Ammon's horn (tissue), 1 donor: ENCODE measurements at places on chromosomes 5 and 9.

DNA sequence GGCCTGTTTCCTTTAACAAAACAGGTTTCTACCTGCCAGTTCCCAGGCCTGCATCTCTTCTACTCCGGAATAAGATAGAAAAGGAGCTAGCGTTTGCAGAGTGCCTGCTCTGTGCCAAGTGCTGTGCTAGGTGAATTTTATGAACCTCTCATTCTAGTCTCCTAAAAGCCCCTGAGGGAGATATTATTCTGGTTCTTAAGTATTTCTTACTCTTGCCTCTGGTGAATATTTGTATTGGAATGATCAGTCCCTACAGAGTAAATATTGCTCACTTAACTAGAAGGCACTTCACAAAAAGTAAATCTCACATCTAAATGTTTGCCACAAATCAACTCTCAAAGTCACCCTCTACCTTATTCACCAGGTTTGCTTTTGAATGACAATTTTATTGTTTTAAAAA lies 227.1 kb downstream of the AUH start:
- DNase-seq, result no peak

DNA sequence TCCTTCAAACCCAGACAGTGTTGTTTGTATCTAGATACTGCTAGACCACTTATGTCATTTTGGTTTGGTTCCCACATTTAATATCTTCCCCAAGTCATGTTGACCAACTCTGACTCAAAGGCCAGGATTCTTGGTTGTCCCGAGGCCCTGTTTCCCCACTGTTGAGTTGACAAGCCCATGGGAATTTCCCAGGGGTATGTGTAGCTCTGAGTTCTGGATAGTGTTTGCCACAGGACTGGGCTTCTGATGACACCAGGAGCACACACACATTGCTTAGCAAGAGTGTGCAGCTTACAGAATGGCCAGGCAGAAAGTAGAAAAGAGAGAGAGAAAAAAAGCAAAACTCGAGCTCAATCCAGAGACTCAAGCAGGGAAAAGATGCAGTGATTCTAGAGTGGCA lies 214.4 kb downstream of the NXNL2 start:
- no peak for DNase-seq

DNA sequence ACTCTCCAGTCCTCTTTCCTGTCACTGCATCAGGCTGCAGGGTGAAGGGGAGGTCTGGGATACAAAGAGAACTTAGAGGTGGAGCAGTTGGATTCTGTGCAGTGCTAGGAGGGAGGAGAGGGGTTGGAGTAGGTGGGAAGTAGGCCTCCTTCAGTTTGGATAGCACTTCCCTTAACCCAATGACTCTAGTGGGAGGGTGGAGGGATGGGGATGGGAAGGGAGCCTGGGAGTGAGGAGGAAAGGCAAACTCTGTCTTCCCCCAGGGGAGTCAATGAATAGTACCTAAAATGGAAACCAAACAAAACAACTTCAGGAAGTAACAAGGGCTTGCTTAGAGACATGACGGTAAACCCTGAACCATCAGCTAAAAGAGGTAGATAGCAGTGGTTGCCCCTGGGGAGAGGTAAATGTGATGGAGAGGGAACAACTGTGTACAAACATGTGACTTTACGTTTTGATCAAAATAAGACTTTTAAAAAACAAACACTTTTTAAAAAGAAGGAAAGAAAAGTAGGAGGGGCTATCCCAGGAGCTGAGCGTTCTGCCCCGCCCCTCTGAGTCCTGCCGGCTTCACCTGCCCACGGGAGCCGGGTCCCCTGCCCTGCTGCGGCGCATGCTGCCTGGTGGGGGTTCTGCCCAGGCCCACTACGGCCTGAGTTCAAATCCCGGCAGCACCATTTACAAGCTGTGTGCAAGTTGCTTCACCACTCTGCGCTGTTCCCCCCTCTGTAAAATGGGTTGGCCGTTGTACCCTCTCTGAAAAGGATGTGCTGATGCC lies 30.9 kb downstream of the GSN start:
- no peak for DNase-seq

DNA sequence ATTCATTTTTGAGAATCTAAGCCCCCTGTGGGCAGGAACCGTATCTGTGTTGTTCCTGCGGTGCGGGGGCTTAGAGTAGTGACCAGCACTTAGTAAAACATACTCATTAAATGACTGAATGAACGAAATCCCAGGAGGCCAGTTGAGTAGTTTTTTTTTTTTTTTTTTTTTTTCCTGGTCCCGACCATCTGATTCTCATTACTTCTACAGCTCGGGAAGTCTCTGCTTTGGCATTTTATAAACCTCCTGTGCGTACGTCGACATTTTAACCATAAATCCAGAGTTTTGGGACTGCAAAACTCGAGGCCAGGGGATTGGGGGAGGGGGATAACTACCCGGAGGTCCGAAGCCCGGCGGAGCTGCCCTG lies 31.5 kb upstream of the SPRY4 start:
- no peak for DNase-seq

DNA sequence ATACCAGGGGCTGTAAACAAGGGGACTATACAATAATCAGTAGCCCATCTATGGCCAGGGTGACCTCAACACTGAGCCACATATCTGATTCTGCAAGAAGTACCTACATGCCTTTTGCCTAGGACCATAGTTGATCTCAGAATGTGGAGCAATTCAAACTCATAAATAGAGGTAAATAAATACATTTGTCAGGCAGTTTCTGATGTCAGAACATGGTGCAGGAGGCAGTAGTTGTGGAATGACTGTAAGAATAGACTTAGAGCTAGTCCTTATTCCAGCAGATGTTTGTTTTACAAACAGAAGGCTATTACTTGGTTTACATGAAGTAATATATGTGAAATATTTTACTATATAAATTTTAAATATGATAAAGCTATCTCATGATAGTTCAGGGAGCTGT lies 330.7 kb upstream of the DAB2 start:
- DNase-seq, result no peak

GRCh38 chr9:764105-764524 lies 77.4 kb upstream of the DMRT1 start:
- peak; percentile 62 for DNase-seq

- DNase-seq, result no peak
These were observed 13.4 kb upstream of the VPS13A start for GRCh38 chr9:77163884-77164283.

DNA sequence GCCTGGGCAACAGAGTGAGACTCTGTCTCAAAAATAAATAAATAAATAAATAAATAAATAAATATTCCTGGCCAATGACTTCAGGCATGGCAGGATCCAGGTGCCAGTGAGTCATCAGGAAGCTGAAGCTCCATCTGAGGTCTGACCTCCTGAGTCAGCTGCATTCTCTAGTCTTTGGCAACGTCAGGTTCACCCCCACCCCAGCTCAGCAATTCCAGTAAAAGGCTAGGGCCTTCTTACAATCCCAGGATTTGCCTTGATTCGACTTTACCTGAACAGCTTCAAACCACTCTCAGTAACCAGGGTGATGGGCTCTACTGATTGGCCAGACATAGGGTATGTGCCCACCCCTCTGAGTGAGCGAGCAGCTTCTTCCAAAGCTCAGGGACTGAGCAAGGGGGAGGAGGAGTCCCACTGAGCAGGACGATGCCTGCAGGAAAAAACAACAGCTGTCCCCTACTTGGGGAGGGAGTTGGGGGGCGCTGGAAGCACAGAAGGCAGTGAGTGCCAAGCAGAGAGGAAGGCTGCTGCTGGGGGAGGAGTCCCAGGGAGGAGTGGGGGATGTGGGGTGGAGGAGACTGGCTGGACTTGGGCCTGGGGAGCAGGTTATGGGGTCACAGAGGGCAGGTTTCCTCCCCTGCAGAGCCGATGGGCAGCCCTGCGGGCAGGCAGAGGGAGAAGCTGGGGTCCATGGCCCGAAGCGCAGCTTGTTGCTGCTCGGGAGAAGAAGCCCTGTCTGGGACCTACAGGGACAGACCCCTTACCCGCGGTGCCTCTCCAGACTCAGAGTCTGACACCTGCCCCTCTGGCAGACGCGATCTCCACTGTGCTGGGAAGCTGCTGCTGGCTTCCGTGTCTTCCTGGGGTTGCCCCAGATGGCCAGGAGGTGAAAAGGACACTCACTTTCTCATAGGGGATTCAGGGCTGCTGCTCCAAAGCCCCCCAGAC lies 25.9 kb upstream of the UNC5A start:
- no peak for DNase-seq

DNA sequence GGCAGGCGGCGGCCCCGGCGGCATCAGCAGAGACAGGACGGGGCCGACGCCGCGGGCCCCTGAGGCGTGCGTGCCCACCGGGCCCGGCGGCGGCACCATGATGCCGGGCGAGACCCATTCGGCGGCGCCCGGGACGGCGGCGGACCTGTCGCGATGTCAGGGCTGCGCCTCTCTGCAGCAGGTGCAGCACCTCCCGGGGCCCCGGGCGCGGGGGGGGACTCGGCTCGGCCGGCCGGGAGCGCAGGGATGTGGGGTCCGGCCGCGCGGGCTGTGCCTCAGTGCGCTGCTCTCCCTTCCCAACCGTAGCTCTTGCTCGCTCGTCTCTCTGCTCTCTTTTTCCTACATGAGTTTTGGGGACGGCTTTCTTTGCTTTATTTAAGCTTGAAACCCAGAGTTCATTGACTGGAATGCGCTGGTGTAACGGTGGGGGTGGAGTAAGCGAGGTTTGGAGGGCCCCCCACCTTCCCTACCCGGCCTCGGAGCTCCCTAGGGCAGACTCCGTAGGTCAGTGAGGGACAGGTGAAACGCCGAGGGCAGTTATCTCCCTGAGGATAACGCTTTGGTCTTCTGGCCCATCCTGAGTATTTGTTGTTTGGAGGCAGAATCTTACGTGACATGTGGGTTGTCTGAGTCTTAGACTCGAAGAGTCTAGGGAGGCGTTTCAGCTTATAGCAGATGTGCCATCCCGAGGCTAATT lies 490 bp downstream of the ICE1 start:
- peak; percentile 3 for DNase-seq

DNA sequence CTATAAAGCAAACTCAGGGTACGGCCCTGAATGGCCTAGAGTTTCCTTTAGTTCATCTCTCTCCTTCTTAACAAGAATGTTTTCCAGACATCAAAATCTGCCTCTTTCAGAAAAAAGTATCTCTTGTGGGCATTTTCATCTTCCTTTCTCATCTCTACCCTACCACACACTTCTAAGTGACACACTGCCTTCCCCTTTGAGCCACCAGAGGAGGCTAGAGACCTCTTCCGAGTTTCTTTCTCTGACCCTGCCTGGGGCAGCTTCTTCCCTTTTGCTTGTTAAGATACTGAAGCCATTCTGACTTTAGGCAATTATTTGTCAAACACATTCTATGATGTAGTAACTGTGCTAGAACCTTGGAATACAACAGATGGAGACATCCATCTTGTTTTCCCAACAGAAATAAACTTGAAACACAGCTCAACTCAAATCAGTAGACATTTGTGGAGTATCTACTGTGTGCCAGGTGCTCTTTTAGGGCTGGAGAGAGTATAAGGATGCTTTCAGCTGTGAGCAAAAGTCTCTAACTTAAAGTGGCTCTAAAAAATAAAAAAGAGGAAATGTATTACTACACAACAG lies 8.6 kb upstream of the SV2C start:
- DNase-seq, result no peak

DNA sequence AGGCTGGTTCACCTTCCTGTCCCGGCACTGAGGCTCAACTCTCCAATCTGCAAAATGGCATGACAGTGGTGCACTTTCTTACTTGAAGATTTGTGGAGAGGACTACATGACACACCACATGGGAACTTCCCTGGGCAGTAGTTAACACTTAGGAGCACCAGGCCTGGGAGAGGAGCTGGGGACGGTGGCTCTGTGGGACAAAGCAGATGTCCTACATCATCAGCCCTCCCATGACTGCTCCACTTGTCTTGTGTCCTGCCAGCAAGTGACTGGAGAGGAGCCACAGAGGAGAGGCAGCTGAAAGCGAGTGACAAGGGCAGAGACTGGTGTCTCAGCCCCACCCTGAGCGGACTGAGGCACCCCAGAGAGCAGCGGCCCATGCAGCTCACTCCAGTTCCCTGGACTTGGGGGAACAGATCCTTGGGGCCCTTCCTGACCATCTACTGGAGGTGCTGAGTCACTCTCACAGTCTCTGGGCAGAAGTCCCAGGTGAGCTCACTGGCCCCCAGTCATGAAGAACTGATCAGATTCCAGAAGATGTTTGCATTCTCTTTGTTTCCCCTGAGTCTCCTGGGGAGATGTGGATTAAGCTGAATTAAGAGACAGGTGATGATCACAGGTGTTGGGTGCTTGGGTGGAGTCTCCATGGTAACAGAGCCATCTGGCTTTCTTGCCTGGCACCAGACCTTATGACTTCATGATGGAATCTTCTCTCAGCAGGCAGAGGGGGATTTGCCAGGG lies 13.2 kb upstream of the SLC25A48 start:
- no peak for DNase-seq

DNA sequence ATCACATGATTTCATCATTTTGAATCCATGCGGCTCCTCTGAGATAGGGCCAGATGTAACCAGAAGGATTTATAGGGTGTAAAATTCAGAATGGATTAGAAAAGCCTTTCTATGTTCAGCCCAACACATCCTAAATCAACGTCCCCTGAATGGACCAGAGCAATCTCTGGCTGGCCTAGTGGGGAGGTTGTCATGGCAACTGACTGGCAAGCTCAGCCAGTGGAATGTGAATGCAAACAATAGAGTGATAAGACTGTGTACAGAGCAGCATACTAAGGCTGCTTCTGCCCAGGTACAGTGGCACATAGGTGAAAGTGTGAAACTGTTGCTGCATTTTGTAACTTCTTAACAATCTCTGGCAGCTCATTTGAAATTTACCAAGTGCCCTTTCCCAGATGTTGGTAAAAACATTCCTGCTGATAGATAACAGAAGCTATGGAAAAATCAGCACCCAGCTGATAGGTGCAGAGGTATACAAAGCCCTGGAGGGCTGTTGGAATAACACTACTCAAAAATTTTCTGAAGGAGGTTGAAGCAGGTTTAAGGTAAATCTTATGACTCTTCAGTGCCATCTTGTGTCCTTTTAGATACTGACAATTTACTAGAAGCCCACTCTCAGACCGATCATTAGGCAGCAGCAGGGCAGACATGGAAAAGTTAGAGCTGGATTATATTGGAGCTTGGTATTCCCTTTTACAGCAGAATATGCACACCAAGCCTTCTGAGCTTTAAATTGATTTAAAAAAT lies 267.2 kb downstream of the RAB3C start:
- DNase-seq, result peak; percentile 41

- DNase-seq, result no peak
These were observed 525 bp upstream of the STPG3 start for GRCh38 chr9:137250329-137251193.

GRCh38 chr5:31477971-31478370 lies 53.9 kb downstream of the DROSHA start:
- no peak for DNase-seq

DNA sequence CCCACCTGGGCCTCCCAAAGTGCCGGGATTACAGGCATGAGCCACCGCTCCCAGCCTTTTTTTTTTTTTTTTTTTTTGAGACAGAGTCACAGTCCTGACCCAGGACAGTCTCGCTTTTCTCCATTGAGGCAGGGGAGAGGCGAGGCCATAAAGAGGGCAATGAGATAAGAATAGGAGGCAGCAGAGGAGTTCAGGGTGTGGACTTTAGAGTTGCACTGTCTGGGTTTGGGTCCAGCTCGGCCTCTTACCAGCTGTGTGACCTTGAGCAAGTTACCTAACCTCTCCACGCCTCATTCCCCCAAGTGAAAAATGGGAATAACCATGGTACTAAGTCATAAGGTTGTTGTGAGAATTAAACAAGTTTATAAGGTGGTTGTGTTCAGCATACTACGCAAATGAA lies 24.6 kb upstream of the ANKH start:
- DNase-seq, result no peak
